AG09309 (cell line): ENCODE measurements at places on chromosomes 11 and 22.

DNA sequence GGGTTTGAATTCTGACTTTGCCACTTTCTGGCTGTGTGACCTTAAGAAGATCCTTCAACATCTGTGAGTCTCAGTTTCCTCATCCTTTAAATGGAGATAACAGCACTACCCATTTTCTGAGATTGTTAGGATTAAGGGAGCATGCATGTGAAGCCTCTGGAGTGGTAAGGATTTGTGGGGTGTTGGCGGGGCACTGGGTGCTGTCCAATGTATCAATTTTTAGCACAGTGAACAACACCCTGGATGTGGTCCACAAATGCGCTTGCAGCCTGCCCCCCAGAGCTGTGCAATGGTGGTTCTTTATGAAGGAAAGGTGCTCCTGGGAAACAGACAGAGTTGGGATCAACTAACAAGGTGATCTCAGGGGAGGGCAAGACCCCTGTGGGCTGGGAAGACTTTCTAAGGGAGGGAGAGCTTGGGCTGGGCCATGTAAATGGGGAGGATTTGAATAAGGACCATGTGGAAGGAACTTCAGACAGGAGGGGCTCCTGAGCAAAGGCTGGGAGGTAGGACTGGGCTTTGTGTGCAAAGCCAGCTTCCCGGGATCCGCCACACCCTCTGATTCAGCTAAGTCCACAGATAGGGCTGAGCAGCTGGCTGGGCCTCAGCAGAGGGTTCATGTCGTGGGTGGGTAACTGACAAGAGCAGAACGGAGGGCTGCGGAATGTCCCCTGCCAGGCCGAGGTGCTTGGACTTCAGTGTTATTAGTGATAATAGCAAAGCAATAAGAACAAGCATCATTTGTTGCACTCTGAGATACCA, 22.7 kb upstream of the RASD2 start:
- no peak for DNase-seq

- DNase-seq: no peak
These were observed 3.9 kb downstream of the LRRC10B start for GRCh38 chr11:61512435-61512834.

DNA sequence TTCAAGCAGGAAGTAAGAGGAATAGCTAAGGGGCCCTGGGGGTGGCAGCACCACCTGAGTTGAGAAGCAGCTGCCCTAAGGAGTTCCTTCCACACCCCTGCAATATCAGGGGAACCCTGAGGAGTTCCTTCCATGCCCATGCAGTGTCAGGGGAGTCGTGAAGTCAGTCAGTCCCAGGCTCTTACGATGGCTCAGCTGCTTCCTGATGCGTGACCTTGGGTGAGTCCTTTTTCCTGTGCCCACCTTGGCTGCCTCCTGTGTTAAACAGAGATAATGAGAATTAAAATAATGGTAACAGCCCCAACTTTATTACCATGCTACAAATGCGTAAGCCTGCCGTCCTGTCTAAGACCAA, 181.1 kb downstream of the MIAT start:
- DNase-seq: no peak

GRCh38 chr11:108037636-108038035, 28.9 kb downstream of the CUL5 start:
- no peak for DNase-seq

- DNase-seq: no peak
These were observed 382.6 kb downstream of the OPCML start for GRCh38 chr11:133149698-133150097.

GRCh38 chr22:17451316-17451715, 82.1 kb downstream of the CECR2 start:
- no peak for DNase-seq

GRCh38 chr22:42805016-42805997, 51.8 kb downstream of the ARFGAP3 start:
- no peak for DNase-seq

DNA sequence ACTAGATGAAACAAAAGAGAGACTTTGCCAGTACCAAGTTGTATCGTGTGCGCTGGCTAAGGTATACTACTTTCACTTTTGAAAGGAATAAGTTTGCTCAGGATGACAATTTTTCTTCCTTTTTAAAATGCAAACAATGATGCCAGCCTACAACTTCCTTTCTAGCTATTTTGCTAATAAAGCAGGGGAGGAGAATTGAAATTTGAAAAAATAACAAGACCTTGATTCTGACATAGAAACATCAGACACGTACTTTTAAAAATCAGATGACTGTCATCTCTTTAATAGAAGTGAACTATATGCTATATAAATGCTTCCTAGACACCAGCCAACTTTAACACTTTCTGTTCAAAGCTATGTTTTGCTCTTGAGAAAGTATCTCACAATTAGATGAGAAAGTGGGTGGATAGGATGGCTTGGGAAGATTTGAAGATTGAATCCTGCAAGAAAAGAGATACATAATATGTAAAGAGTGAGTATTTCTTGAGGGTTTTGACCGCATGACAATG, 41.7 kb upstream of the BLID start:
- no peak for DNase-seq

DNA sequence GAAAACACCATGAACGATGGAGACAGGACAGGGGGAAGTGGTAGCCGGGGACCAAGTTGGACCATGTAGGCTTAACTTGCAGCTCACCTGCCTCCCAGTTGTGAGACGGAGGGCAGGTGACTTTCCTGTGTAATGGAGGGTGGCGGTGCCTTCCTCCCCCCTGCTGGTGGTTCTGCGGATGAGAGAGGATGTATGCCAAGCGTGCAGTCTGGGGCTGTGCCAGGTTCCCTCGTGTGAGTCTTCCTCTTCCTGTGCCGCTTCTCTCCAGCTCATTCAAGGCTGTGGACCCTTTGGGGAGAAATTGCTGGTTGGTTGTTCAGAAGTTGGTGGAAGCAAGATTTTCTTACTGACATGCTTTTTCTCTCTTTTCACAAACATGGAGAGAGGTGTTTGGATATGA, 35.1 kb downstream of the MPPED1 start:
- no peak for DNase-seq

GRCh38 chr11:126772267-126772666, 228.3 kb downstream of the KIRREL3 start:
- no peak for DNase-seq

GRCh38 chr11:70517988-70518907, 119.9 kb downstream of the CTTN start:
- DNase-seq: peak; percentile 52

- no peak for DNase-seq
These were observed 41.6 kb downstream of the MRTFA start for GRCh38 chr22:40594924-40595323.

DNA sequence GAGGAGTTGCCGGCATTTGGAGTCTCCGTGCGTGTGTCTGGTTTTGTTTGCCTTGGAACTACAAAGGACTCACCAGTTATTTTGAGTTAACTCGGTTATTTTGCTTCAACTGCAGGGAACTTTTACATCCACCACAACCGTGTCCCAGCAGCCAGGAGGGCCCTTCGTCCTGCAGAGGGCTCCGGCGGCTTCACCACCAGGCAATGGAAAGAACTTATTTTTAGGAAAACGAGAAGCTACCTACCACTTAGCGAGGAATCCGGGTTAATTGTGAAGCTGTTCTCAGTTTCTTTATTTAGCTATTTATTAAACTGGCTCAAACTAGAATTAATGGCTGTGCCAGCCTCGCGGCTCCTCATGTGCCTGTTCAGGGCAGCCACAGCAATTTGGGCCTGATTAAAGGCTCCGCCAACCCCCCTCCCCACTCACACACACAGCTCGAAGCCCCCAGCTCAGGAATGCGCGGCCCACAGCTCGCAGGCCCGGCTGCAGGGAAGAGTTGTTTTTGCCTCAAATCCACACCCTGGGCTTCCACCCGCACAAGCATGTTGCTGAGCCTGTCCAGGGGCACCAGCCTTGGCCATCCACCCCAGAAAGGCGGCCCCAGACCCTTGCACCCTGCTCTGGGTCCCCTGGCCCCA, 55.9 kb upstream of the FGF3 start:
- no peak for DNase-seq

- no peak for DNase-seq
These were observed 10.0 kb upstream of the TREH start for GRCh38 chr11:118689503-118689851.

DNA sequence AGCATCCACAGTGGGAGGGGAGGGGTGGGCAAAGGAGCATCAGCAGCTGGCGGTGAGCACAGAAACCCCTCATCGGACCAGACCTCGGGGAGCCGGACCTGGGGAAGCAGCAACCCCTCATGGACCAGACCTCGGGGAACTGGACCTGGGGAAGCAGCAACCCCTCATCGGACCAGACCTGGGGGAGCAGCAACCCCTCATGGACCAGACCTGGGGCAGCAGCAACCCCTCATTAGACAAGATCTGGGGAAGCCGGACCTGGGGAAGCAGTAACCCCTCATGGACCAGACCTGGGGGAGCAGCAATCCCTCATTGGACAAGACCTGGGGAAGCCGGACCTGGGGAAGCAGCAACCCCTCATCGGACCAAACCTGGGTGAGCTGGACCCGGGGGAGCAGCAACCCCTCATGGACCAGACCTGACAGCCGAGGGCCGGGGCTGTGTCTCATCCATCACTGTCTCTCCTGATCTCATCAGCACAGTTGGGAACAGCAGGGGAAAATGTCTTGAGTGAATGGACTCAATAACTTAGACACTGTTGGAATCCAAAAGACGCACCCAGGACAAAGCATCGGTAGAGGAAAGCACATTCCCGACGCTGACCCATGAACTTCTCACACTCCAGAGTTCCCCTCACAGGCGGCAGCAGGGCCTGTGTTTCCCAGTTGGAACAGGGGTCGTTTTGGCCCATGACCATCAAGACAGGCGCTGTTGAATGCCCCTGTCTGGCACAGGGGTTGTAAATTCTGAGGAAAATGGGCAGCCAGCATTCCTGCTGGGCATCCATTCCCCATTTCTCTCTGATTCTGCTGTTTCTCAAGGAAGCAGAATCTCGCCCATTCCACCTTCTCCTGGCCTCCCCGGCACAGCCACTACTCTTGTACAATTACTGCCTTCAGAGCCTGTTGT, 1494.6 kb downstream of the TBC1D22A start:
- no peak for DNase-seq

DNA sequence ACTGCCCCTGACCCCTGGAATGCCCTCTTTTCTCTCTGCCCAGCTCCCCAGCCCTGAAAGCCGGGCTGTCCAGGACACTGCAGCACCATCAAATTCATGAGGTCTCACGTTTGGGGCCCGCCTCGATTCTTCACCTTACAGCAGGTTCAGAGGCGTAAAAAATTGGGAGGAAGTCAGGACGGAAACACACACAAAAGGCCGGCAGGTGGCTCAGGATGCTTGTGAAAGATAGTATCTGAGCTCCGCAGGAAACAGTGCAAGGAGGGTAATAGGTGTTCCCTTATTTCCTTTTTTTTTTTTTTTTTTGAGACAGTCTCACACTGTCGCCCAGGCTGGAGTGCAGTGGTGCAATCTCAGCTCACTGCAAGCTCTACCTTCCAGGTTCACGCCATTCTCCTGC, 4.1 kb downstream of the RFPL2 start:
- DNase-seq: no peak

DNA sequence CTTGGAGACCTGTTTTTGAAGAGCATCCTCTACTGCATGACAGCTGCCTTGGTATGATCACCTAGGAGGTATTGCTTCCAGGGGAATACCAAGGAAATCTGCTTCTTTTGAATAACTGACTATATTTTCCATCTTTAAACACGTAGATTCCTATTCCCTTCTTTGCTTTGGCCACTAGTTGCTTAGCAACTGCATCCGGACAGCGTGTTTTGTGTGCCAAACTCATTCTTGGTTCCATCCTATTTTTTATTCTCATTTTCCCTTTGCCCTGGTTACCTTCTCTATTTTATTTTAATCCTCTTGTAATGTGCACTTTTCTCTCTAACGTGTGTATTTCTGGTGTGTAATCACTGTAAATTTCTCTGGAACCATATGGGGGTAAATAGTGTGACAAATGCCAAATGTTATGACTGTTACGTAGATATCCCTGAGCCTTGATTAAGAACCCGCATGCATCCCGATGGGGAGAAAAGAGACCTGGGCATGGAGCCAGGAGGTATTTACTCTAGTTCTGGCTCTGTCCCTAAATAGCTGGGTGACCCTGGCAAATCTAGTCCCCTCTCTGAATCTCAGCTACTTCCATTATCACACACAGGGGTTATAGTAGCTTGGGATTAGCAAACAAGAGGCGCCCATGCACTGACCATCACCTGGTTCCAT, 241.7 kb downstream of the MIAT start:
- DNase-seq: no peak
